Brain (organoid and tissue), 16 donors: ENCODE measurements at places on chromosomes 7 and 10. TPM values are rescaled to one million over a fixed set of nuclear protein-coding genes. Genes with fewer than 3 reads are reported as not detected.
A peak's percentile ranks its signal among the peaks of the same experiment; 100 is the strongest.

GRCh38 chr10:121774404-121774803 lies 153.4 kb downstream of the ATE1 start:
- DNase-seq, result no peak

GRCh38 chr7:33804140-33804660 lies 101.1 kb upstream of the BMPER start:
- DNase-seq, result no peak

- no peak for DNase-seq
Observed at GRCh38 chr7:35037211-35037525, at the start of gene DPY19L1. Gene DPY19L1, minus strand, starts transcription at chr7:35037485. Its CDS starts 91 bp downstream, at chr7:35037394.

The CAV2 gene
- polyA plus RNA-seq, result 3.8 TPM

DNA sequence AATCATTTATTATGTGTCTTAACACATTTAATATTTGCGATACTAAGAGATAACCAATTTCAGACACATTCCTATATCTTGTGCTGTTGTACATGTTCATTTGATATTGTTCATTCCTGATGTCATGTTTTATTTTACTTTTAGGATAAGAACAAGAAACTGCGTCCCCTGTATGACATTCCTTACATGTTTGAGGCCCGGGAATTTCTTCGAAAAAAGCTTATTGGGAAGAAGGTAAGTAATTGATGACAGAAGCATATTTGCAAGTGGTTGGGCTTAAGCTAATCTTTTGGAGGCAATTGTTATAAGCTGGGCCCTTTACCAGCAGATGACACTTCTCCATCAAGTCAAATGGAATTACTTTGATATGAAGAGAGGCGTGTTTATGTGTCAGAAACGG lies 155.3 kb downstream of the SND1 start:
- DNase-seq, result no peak

DNA sequence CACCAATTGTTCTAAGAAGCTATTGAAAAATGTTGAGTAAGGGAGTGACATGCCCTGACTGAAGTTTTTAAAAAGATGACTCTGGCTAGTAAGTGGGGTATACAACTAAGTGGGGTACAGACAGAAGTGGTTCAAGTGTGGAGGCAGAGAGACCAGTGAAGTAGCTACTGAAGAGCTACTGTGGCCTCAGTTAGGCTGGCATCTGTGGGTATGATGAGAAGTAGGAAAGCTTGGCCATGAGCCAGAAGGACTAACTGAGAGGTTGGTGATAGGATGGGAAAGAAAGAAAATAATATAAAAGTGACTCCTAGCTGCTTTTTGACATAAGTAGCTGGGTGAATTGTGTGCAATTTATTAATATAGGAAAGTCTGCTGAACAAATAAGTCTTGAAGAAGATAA lies 176.6 kb downstream of the SEMA3D start:
- no peak for DNase-seq

DNA sequence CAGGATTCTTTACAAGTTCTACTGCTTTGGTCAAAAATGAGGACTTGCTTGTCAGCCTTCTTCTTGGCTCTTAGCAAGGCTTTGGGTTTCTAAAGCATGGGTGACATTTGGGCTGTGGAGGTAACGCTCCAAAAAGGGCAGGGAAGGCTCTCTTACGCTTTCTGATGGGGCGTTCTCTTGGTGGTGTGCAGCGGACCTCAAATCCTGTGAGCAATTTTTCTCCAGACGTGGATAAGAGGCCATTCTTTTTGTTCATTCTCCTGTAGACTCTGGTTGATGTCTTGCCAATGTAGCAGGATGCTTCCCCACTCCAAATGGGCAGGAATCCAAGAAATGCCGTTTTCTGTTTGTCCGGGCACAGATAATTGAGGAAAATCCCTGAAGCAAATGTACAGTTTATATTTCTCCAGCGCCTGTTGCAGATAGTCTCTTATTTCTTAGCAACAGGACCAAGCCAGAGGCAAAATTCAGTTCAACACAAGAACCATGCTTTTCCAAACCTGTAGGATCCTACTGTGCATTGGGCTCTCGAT lies 138.4 kb upstream of the NFE2L3 start:
- DNase-seq, result peak; percentile 47

- no peak for DNase-seq
Observed at GRCh38 chr10:14592026-14592425, 182.7 kb downstream of the FAM107B start.

DNA sequence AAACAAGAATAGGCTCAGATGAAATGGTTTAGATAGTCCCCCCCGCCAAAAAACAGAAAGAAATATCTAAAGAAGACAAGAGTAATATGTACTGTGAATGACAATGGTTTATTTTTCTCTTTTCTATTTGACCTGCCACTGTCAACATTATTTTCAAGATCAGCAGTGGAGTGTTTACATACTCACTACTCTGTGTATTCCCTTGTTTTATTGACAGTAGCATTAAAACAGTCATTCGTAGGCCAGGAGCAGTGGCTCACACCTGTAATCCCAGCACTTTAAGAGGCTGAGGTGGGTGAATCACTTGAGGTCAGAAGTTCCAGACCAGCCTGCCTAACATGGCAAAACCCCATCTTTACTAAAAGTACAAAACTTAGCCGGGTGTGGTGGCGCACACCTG lies 245.3 kb upstream of the SLC26A5 start:
- DNase-seq, result no peak

GRCh38 chr10:73647211-73647874 lies 6.1 kb upstream of the MYOZ1 start:
- peak; percentile 93 for DNase-seq

DNA sequence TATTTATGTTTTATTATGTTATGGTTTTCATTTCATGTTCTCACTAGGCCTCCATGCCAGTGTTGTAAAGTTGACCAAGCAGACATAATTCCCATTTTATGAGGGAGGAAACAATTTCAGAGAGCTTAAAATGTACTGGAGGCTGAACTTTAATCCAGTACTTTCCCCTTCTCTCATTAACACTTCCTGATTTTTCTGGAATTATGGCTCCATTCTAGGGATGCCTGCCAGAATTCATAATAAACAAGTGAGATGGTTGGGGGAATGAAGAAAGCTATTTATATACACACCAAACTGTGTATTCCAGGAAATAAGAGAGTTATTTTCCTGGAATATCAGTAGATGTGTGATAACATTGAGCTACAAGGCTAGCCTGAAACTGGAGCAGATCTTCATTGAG lies 6.9 kb downstream of the TMEM236 start:
- no peak for DNase-seq

DNA sequence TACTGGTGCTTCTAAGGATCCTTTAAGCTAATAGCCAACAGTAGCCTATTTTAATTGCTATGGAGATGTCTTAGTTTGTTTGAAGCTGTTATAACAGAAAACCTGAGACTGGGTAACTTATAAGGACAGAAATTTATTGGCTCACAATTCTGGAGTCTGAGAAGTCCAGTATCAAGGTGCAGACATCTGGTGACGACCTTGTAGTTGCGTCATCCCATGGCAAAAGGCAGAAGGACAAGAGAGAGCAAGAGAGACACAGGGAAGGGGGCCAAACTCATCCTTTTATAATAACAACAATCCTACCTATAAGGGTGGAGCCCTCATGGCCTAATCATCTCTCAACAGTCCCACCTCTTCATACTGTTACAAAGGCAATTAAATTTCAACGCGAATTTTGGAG lies 39.1 kb downstream of the NRCAM start:
- no peak for DNase-seq

- DNase-seq, result no peak
Observed at GRCh38 chr10:131001438-131001837, 310.1 kb downstream of the TCERG1L start.

GRCh38 chr7:137157256-137157655 lies 186.3 kb downstream of the PTN start:
- no peak for DNase-seq

DNA sequence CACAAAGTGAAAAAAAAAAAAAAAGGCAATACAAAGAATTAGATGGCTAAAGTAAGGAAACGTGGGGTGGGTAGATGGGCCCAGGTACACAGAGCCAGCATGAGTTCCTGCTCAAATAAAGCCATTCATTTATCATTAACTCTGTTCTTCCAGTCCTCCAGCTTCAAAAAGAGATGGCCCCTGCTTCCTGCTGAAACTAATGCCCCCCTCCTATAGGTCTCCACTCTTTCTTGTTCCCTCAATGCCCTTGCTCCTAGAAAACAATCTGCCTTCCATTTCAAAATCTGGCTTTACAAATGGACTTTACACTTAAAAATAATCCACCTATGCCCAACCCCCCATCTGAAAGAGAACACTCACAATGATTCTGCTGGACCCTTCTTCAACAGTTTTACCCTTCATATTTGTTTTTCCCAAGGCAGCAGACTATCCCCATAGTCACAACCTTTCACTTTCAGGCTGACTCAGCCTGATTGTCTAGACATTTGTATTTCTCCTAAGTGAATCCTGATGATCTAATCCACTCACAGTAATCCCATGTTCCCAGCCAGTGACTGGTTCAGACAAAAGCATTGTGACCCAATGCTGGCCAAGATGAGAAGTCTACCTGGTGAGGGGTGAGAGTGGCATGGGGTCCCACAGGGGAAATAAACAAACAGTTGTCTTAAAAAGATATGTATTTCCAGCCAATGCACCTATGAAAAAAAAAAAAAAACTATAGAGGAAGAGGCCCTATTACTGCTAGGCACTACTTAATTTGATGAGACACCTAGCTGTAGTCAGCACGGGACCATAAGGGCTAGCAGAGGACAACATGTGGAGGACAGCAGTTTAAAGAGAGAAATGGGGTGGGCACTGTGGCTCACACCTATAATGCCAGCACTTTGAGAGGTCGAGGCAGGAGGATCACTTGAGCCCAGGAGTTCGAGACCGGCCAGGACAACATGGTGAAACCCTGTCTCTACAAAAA lies 74.6 kb upstream of the GRID1 start:
- DNase-seq, result no peak

- DNase-seq, result no peak
Observed at GRCh38 chr10:29991382-29991781, 68.0 kb downstream of the JCAD start.

The KLF14 gene
- polyA plus RNA-seq, result 0.83 TPM

- DNase-seq, result no peak
Observed at GRCh38 chr7:134770676-134771075, 8.8 kb upstream of the CALD1 start.

- no peak for DNase-seq
Observed at GRCh38 chr10:5534880-5535856, 10.4 kb downstream of the CALML3 start.

DNA sequence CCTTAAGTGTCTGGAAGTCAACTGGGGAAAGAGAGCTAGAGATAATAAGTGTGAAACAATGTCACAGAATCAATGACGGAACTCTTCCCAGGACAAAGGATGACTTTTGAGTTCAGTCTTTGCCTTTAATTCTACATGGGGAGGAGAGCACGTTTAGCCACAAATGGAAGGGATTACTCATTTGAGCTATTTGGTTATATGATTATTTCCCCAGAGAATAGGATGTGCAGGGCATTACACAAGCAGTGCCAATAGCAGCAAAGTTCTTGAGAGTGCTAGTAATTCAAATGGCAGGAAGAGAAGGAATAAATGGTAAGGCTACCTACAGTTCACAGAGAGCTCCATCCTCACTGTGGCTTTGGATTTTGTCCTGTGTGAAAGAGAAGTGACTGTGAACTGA lies 6.0 kb downstream of the EGFR start:
- DNase-seq, result no peak

GRCh38 chr10:71389768-71390460 lies 6.8 kb upstream of the CDH23 start:
- peak; percentile 81 for DNase-seq

- no peak for DNase-seq
Observed at GRCh38 chr7:108347616-108348015, 108.6 kb downstream of the NRCAM start.

The HOXA1 gene
- polyA plus RNA-seq, result not detected

GRCh38 chr7:107007007-107007891 lies 37.3 kb upstream of the PRKAR2B start:
- DNase-seq, result peak; percentile 57

The ELN gene
- polyA plus RNA-seq, result 61.1 TPM

- no peak for DNase-seq
Observed at GRCh38 chr10:42630537-42631134, 7.7 kb downstream of the ZNF33B start.

- no peak for DNase-seq
Observed at GRCh38 chr10:85602713-85603112, 763.9 kb downstream of the GRID1 start.

GRCh38 chr10:10865303-10865702 lies 152.4 kb upstream of the CELF2 start:
- no peak for DNase-seq

The ELOVL3 gene
- polyA plus RNA-seq, result 0.80 TPM

- no peak for DNase-seq
Observed at GRCh38 chr10:126012485-126012884, 116.1 kb downstream of the FANK1 start.

GRCh38 chr10:69952069-69952800 lies 100.4 kb upstream of the MACROH2A2 start:
- no peak for DNase-seq

- DNase-seq, result no peak
Observed at GRCh38 chr10:79054203-79055099, 14.3 kb upstream of the ZMIZ1 start.

GRCh38 chr10:23558361-23558799 lies 119.5 kb downstream of the OTUD1 start:
- no peak for DNase-seq

The POLR2J3 gene
- polyA plus RNA-seq, result 75.8 TPM

DNA sequence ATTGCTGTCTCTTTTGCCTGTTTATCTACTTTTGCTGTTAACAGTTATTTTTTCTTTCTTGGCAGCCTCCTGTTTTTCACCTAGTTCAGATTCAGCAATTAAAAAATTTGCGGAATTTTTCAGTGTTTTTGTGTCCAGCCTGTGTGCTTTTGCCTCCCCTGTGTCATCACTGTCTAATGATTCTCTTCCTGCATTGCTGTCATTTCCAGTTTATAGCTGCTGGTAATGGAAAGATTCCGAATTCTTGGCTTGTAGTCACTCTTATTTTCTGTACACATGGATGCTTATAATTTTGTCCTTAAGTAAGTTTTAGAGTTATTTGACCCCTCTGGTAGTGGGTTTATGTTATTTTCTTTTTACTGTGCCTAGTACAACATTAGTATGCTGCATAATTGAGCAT lies 25.1 kb downstream of the GLRX3 start:
- DNase-seq, result no peak

The VSTM2A gene
- 5.9 TPM for polyA plus RNA-seq

DNA sequence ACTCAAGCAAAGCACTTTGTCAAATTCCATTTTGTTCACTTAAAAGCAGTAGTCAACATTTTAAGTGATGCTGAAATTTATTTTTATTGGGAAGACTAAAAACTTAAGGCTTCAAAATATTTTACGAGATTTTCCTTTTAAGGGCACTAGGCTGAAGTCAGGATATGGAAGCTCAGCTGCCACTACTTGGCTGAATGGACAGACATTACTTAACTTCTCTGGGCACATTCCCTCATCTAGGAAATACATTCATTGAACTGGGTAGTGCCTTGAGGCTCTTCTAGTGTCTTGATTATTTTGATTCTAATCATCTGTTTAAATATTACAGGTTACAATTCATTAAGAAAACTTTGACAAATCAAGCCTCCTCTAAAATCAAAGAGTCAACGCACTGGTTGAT lies 11.1 kb downstream of the MEOX2 start:
- DNase-seq, result no peak

- no peak for DNase-seq
Observed at GRCh38 chr10:103202319-103202718, 9.2 kb upstream of the NT5C2 start.
